Heart left ventricle (tissue), 16 donors: ENCODE measurements at places on chromosomes 1 and 21. TPM values are rescaled to one million over a fixed set of nuclear protein-coding genes. Genes with fewer than 3 reads are reported as not detected.

Gene MCL1
- total RNA-seq = 106 TPM

DNA sequence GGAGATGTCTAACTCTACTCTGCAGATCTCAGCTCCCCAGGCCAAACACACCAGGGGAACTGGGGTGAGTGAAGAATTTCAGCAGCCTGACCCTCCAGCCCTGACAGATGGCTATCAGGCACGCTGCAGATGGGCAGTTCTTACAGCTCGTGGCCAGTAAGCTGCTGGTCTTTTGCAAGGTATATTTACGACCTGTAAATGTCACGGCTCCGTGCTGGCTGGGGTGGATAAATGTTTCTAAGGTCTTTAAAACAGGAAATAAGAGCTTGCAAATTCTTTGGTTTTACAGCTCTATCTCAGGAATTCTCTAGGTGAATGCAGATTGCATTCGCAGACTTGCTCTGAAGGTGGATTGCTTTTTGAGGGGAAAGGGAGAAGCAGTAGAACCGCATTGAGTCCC, 10.1 kb downstream of the DOP1B start:
- DNase-seq = no peak

DNA sequence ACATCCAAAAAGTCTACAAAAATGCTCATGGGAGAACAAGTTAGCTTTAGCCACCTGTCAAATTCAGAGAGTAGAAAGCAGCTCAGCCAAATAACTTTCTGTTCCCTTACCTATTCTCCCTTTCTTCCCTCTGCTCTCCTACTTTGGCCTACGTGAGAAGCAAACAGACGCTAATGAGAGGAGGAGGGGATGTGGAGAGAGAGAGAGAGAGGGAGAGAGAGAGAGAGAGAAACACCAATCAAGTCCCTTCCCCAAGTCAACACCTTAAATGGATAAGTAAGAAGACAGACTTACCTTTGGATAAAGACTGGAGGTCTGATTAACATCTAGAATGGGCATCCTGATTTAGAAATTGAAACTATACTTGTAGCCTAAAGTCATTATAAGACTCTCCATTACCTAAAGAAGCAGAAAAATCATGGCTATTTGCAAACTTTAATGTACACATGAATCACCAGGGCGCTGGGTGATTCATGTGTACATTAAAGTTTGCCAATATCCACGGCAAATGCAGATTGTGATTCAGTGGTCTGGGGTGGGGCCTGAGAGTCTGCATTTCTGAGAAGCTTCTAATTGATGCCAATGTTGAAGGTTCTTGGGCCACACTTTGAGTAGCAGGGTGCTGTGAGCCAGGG, 13.1 kb upstream of the DUSP12 start:
- no peak for DNase-seq

Gene ATP1A2
- total RNA-seq = 255 TPM

DNA sequence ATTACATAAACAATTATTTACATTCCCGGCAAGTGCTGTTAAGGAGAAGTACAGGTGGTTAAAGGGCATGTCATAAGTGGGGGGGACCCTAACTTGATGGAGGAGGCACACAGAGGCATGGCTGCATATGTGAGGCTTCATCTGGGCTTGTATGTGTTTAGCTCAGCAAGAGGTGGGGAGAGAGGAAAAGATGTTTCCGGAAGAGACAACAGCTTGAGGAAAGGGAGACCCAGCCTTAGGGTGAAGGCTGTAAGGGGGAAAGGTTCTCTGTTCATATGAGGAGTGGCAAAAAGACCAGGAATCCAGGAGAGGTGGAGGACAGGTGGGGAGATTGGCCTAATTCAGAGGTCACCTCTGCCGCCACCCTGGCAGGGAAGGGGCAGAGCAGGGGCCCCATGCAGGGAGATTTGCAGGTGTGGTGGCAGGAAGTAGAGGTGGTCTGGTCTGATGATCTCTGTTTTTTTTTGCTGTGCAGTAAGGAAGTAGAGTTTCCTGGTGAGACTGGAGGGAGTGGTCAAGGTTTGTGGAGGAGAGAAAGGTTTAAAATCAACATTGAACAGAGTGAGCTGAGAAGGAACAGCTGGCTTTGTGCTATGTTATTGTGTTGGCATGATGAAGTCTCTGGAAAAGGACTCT, 9.0 kb downstream of the TRAF5 start:
- no peak for DNase-seq

Gene SPATA21
- total RNA-seq = not detected
